ENCODE measurements at places on chromosomes 6 and 20. TPM values are rescaled to one million over a fixed set of nuclear protein-coding genes. Genes with fewer than 3 reads are reported as not detected.

NOTCH4 gene
- polyA plus RNA-seq = 14.1 TPM

RRAGD gene
- polyA plus RNA-seq = 31.6 TPM

SLC52A3 gene
- polyA plus RNA-seq = 3.6 TPM

TJAP1 gene
- 28.9 TPM for polyA plus RNA-seq

SYTL3 gene
- 3.8 TPM for polyA plus RNA-seq

TCP11 gene
- polyA plus RNA-seq = 2.6 TPM

PRND gene
- 4.2 TPM for polyA plus RNA-seq

EYA2 gene
- polyA plus RNA-seq = 0.83 TPM

ASIP gene
- 0.23 TPM for polyA plus RNA-seq

CFAP61 gene
- polyA plus RNA-seq = 3.5 TPM

STX11 gene
- 0.97 TPM for polyA plus RNA-seq

- DNase-seq = no peak
Measured at GRCh38 chr6:145727817-145728388, 7.4 kb downstream of the EPM2A start.

- DNase-seq = no peak
Measured at GRCh38 chr20:63166193-63167020, 49.5 kb downstream of the YTHDF1 start.

DNA sequence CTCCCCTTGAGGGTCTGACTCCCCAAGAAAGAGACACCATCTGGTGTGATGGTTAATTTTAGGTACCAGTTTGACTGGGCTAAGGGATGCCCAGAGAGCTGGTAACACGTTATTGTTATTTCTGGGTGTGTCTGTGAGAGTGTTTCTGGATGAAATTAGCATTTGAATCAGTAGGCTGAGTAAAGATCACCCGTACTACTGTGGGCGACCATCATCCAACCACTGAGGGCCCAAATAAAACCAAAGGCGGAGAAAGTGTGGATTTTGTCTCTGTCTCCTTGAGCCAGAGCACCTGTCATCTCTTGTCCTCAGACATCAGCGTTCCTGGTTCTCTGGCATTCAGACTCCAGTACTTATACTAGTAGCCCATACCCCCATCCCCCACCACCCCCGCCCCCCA lies 7.9 kb upstream of the CNKSR3 start:
- DNase-seq = no peak

DNA sequence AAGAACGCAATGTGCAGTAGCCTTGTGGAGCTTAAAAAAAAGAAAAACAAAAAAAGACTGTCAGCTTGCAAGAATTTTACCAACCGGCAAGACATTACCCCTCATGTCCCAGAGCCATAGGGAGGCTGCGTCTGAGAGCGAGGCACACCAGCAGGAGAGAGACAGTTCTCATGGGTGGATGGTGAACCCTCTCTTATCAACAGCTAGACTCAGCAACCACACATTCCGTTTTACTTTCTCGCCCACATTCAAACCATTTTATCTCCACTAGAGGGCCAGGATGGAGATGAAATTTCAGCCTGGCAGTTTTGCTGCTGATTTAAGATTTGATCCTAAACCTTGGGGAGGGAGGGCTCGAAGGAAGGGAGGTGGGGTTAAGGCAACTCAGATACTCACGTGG lies 247.0 kb downstream of the ATXN1 start:
- no peak for DNase-seq

- no peak for DNase-seq
Measured at GRCh38 chr6:5094327-5094726, 9.2 kb downstream of the PPP1R3G start.

GRCh38 chr6:84350397-84350796 lies 123.0 kb upstream of the CEP162 start:
- DNase-seq = no peak

DNA sequence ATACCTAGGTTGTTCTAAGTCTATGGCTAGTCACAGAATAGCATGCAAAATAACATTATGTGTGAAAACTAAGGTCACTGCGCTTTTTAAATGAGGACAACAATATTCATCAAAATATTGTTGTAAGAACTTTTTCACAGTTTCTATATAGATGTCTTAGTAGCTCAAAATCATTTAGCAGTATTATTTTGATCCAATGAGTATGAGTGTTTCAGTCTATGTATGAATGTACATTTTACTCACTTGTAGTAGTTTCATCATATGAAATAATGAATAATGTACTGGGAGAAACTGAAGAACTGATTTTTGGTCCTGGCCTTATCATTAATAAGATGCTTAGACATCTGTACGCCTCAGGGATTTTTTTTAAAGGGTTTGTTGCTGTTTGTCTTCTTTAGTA lies 16.5 kb upstream of the TMEM30A start:
- no peak for DNase-seq

GRCh38 chr6:131877999-131878789 lies 70.4 kb downstream of the ENPP1 start:
- DNase-seq = no peak

DNA sequence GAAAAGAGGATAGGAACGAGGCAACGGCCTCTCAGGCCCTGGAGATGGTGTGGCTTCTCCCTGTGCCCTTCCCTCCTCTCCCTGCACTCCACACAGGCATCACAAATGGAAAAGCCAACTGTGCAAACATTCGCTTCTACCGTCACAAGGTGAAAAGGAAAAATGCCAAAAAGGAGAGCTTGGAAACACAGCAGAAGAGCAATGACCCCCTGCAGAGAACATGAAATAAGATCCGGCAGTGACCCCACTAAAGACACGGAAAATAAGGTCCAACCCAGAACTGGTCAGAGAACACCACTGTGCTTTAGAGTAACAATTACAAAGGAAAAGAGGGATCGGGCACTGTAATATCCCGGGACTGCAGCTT lies 63.0 kb downstream of the SLC22A23 start:
- DNase-seq = no peak

- DNase-seq = no peak
Measured at GRCh38 chr20:50302341-50303057, 111.9 kb downstream of the CEBPB start.

DNA sequence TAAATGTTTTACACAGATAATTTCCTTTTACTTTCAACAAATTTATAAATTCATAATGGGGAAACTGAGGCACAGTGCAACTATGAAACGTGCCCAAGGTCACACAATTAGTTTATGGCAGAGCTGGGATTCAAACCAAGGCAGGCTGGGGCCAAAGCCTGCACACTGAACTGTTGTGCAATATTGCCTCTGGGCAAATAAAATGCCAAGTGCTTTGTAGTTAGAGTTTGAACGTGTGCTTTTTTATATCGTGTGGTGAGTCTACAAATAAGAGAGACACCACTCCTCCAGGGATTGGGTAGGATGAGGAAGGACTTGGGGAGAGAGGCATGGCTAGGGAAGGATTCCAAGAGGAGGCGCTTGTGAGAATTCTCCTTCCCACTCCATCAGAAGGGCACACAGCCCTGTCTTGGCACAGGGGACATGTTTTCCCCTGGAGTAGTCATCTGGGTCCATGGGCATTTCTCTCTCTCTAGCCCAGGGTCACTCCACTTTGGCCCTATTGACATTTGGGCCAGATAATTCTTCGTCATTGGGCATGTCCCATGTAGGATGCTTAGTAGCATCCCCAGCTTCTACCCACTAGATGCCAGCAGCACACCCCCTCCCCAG lies 2.8 kb upstream of the CDH22 start:
- DNase-seq = no peak

DNA sequence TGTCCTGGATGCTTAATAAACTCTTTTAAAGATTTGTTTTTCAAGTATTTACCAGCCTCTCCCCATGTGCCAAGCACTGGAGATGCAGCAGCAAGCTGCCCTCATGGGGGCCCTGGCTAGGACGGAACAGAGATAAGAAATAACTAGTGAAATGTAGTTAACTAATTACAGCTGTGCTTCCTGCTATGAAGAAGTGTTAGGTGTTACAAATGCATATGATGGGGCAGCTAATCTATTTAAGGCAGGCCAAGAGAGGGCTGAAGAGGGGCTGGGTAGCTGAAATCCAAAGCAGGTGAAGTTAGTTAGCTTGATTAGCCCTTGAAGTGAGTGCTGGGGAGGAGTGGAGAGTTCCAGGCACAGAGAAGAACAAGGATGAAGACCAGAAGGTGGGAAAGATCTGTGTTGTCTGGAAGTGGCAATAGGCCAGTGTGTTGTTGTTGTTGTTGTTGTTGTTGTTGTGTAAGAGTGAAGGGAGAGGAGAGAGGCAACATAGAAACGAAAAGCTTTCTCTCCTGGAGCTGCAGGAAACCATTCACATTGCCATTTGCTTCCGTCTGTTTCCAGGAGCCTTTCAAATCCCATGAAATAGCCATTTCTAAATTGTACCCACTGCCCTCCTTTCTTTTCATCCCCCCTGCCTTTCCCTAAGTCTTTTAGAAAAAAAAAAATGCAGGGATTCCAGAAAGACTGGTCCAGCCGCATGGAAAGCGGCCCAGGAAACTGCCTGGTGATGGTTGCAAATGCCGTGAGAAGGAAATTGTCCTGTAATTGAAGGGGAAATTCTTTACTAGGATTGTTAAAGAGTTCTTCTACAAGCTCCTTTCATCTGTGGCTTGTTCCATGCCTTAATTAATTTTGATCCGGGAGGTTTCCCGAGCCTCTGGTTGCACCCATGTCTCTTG lies 119.6 kb downstream of the TFAP2C start:
- no peak for DNase-seq

- no peak for DNase-seq
Measured at GRCh38 chr6:129209355-129209754, 326.4 kb downstream of the LAMA2 start.

- no peak for DNase-seq
Measured at GRCh38 chr20:63752411-63753101, 13.0 kb downstream of the SLC2A4RG start.

GRCh38 chr6:114936080-114936479 lies 593.3 kb upstream of the HS3ST5 start:
- DNase-seq = no peak

- DNase-seq = no peak
Measured at GRCh38 chr6:81476881-81477280, 275.6 kb downstream of the TENT5A start.

GRCh38 chr6:11296449-11297375 lies 64.2 kb upstream of the NEDD9 start:
- DNase-seq = no peak

DNA sequence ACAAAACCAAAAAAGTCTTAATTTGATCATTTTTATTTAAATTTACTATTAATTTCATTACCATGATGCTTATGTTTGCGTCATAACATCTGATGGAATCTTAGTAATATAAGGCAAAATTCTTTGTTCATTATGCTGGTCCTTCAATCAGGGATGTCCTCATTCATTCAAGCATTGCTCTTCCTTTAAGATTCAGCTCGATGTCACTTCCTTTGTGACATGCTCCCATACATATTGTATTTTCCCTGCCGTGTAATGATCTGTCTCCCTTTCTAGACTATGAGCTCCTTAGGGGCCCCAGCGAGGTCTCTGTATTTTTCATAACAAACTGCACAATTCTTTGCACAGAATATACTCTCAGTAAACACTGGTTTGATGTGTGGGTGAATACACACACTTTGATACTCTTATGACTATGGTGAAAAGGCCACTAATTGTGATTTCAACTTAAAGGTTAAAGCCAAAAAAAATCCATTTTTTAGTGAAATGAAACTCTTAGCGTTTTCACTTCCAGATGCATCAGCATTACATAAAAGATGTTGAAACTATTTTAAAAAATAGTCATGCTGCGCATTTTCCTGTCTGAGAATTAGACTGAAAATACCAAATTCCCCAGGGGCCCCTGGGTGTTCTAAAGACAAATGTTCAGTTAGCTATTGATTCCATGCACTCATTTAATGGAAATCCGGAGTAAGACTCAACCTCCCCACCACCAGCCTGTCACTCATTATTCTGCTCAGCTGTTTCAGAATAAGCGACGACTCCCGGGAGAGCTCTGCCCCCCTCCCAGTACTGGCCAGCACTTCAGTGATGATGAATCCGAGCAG lies 169.7 kb downstream of the ATXN1 start:
- DNase-seq = no peak

GRCh38 chr20:10609276-10609675 lies 64.5 kb downstream of the JAG1 start:
- DNase-seq = no peak

- no peak for DNase-seq
Measured at GRCh38 chr6:142568857-142569597, 267.2 kb downstream of the ADGRG6 start.

GRCh38 chr20:19318610-19319009 lies 106.2 kb downstream of the SLC24A3 start:
- no peak for DNase-seq

DNA sequence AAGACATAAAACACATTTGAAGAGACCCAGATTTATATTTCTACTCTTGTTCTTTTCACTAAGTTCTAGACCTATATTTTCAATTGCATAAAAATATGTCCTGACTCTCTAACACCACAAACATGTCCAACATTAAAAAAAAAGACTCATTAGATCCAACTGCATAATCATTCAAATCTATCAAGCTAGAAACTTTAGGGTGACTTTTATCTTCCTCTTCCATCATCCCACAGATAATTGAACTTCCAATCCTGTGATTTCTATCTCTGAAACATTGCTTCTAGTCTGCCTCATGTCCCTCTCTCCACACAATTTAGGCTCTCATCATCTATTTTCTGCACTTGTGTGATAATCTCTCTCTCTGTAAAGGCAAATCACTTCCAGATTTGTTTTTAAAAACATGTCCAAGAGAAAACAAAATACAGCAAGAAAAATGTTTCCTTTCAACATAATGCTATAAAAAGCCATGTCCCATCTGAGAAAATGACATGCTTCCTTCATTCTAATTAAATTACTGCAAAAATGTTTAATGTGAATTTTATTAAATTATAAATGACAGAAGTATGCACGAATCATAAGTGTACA lies 615.9 kb downstream of the RNF144B start:
- DNase-seq = no peak

- no peak for DNase-seq
Measured at GRCh38 chr20:13857304-13857703, 72.5 kb downstream of the NDUFAF5 start.

- DNase-seq = no peak
Measured at GRCh38 chr6:154861825-154862224, 128.6 kb downstream of the SCAF8 start.

DNA sequence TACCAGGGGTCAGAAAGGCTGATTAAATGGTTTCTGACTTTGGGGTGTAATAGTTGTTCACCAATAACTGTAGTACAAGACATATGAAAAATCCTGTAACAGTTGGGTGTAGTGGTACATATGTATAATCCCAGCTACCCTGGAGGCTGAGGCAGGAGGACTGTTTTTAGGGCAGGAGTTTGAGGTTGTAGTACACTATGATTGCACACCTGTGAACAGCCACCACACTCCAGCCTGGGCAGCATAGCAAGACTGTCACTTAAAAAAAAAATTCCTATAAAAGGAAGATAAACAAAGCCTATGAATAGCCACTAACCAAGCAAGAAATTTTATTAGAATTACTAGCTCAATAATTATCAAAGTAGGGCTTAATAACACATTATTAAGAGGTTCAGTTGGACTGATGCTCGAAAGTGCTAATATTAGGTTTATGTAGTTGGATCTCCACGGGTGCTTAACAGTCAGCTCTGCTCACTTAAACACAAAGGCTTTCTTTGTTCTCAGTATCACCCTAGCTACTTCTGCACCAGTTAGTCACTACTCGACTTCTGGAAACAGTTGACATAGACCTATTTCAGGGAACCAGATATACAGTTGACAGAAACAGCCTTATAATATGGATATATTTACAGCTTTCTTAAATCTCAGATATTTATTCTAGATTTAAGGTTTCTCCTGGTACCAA lies 113.0 kb downstream of the MTFR2 start:
- DNase-seq = no peak
